Activated CD4-positive, alpha-beta T cell treated with anti-CD3 and anti-CD28 coated beads, Interleukin-2, Interleukin-4, amounts not matched to agents 100 ng/mL and 50 ng/mL, durations not matched to agents 16 hours and 8 hours (primary cell): ENCODE measurements at places on chromosomes 1 and 21.

GRCh38 chr1:10529765-10530164, 55.0 kb downstream of the PEX14 start:
- no peak for DNase-seq

- DNase-seq, result no peak
Observed at GRCh38 chr1:70672442-70672888, 261.4 kb downstream of the CTH start.

DNA sequence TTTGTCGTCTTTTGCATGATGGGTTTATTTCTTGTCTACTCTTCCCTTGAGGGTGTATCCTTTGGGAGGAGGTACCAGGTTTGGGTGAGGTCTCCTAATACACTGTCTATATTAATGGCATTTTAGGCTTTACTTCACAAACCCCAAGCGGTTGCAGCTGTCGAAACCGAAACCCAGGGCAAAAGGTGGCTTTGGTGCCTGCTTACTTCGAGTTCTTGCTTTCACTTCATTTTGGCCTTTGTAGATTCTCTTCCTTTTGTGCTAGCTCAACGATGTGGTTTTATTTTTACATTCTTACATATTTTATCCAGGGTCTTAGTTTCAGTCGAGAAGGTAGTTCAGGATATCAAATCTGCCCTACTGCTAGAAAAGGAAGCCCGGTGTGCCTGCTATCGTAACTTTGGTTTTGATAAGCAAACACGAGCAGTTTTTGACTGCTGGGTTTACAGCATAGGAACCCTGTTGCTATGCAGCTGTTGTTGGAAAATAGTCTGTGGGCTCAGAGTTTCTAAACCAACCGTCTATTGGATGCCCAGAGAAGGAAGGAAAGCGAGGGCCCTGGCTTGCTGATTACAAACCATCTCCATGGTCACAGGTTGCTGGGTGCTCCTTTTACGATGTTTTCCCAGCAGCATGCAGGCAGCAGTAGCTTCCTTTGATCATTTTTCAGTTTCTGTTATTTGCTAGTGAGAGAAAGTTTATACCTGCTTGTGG, 9.8 kb upstream of the TSPAN2 start:
- DNase-seq, result peak; percentile 65

- no peak for DNase-seq
Observed at GRCh38 chr1:30905916-30906620, 2.5 kb downstream of the SDC3 start.

DNA sequence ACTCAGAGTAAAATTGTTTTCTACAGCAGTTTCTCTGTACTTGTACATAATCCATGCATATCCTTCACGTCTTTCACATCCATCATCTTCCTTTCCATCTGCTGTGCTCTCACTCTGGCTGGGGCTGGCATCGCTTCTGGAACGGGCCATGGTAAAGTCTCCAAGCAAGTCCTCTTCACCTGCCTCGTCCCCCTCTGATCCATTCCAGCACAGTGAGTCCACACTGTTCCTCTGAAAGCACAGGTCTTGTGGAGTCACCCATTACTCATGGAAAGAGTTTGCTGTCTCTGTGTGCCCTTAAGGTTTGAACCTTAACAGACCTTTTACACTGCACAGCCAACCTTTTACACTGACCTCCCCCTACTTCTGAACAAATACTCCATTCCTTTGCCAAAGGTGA, 313.6 kb downstream of the ASTN1 start:
- no peak for DNase-seq

- no peak for DNase-seq
Observed at GRCh38 chr1:99852648-99853047, 2.5 kb downstream of the AGL start.

- DNase-seq, result no peak
Observed at GRCh38 chr1:10506677-10507047, 31.9 kb downstream of the PEX14 start.

DNA sequence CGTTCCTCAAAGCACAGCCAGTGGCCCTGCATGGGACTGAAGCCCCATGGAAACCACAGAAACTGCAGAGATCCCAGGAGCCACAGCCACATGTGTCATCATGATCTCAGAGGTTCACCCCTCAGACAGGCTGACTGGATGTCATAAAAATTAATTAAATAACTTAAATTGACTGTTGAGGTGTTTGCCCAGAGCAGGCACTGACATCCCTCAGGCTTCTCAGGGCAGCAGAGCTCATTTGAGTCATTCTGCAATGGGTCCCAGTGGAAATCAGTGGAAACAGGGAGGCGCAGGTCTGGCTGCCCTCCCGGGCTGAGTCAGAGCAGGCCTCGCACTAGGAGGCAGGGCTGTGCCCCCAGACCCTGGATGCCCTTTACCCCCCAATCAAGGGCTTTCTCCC, 135.1 kb downstream of the CDC7 start:
- no peak for DNase-seq

GRCh38 chr1:120133228-120133927, 42.9 kb downstream of the SEC22B start:
- no peak for DNase-seq

DNA sequence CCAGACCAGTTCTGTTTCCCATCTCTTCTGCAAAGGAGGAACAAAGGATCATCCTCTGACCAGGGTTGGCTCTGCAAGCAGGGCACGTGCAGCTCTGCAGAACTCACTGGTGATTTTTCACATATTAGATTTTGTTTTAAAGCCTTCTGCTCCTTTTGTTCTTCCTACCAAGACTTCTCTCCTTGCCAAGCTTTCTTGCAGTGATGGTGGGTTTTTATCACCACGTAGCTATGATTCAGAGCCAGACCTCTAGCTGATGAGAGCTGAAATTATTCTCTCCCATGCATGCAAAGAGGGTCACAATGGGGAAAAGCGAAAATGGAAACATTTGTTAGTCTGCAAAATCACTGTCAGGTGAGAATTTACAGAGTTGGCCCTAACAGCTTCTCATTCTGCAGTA, 225.2 kb downstream of the KCNH1 start:
- DNase-seq, result no peak

GRCh38 chr1:5959087-5959486, 33.1 kb downstream of the NPHP4 start:
- no peak for DNase-seq

DNA sequence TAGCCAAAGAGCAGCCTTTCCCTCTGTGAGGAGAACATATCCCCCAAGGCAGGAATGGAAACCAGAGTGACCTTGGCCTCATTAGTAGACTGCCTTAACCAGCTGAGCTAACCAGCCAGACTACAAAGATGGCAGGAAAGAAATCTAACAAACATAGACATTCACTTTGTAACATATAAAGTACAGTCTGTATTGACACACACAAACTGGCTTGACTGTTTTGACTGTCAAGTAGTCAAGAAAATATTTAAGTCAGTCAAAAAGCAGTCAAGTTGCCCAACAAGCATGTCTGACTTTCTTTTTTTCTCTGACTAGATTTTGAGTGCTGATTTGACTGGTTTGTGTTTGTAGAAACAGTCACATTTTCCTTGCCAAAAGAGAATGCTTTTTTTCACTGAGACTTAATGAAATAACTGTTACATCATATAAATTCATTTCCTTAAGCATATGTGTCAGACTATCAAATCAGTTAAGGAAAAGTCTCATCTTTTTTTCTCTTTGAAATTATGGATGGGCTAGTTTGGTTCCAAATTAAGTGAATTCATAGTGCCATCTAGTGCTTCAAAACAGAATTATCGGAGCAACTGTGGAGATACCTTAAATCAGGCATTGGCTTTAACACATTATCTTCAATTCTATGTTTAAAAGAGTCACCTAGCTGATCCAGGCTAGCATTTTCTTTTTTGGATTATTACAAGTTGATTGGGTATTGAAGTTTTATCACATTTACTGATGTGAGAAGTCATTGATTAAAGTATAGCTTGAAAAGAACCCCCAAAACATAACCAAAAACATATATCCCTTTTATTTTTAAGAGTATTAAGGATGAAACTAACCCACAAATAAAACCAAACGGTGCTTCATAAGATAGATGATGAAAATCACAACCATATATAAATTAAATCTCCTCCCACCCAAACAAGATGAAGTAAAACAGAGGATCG, 75.0 kb downstream of the ATP6V1G3 start:
- DNase-seq, result peak; percentile 57

- peak; percentile 22 for DNase-seq
Observed at GRCh38 chr1:183569141-183569540, 21.1 kb downstream of the NCF2 start.

DNA sequence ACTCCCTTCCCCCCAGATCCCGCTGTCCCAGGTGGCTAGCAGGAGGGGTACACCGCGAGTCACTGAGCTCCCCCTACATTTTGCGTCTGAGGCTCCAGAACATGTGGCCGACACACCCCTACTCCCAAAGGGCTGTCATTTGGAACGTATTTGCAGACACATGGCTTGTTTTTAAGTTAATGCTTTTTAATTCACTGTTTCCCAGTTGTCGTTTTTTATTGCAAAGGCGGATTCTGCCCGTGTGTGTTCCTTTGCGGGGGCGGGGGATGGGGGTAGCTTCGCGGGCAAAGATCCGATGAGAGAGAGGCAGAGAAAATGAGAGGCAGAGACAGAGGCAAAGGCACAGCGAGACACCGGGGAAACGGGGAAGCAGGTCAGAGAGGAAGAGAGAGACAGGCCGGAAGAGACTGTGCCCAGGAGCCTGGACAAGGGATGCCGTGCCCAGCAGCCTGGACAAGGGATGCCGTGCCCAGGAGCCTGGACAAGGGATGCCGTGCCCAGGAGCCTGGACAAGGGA, 270.2 kb downstream of the FOXD2 start:
- DNase-seq, result no peak
